ENCODE measurements at places on chromosomes 4 and X.

DNA sequence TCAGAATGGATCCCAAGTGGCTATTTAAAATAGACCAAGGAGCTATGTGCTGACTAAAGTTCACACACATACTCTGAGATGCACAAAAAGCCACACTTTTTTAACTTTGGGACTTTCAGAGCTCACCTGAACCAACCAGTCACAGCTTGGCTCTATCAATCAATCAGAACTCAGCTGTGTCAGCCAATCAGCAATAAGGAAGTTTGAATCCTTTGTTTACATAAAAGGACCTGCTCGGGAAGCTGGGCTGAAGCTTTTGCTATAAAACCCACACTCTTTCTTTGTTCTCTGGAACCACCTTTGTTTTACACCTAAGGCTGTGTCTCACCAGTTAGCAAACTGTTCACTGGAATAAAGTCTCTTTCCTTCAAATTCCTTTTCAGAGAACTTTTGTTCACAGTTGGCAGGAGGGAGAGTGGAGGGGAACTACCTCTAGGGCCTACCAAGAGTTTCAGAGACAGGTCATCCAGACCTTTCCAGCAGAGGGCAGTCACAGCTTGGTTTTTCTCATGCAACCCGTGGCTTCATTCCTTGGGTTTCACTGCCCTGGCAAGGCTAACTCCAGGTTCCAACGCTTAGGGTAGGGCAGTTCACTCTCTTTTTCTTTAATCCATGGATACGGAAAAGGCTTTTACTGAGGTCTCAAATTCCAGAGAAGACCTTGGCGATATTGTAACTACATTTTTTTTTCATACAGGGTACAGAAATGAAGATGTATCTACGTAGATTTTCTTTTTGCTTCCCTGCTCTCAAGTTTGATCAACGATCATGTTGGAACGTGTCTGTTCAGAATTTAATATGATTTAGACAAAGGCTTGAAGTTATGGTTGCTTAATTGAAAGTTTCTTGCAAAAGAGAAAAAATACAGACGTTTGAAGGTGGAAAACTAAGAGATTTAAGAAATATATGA is 80.7 kb downstream of the GPRIN3 start:
- peak; percentile 54 for DNase-seq

DNA sequence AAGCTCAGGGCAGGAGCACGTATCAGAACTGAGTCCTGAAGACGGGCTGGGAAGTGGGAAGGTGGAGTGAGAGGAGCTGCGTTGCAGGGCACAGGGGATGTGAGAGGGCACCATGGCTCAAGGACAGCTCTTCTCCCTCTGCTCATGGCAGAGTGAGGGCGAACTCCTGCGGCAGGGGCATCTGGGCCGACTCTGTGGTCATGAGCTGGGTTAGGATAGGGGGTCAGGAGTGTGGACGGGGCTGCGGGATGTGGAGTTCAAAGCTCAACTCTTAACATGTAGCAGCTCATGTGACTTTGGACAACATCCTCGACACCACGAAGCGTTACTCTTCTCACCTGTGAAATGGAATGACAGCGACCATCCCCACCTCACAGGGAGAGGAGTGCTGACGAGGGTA is 19.4 kb upstream of the SORCS2 start:
- no peak for DNase-seq

- no peak for DNase-seq
These were observed 1703.7 kb upstream of the AGA start for GRCh38 chr4:179145746-179146525.

DNA sequence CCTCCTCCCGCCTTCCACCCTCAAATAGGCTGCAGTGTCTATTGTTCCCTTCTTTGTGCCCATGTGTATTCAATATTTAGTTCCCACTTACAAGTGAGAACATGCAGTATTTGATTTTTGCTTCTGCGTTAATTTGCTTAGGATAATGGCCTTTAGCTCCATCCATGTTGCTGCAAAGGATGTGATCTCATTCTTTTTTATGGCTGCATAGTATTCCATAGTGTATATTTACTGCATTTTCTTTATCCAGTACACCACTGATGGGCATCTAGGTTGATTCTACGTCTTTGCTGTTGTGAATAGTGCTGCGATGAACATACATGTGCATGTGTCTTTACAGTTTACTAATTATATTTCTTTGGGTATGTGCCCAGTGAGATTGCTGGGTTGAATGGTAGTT is 51.6 kb upstream of the TMPRSS11B start:
- no peak for DNase-seq

DNA sequence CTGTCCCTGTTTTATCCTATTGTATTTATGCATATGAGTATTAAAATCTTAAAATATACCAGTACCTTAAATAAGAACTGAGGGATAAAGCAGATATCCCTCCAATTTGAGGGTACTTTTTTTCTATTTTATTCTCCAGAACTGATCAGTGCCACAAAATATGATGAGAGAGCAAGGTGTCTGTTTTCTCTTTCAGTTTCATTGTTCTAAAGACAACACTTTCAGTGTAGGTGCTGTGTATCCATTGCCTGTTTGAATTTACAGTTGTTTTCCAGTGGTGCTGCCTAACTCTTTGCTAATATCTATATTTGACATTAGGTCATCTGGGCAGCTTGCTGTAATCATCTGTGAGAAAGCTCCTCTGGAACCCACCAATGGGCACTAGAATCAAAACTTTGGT is 394.7 kb downstream of the IL1RAPL1 start:
- DNase-seq: no peak

DNA sequence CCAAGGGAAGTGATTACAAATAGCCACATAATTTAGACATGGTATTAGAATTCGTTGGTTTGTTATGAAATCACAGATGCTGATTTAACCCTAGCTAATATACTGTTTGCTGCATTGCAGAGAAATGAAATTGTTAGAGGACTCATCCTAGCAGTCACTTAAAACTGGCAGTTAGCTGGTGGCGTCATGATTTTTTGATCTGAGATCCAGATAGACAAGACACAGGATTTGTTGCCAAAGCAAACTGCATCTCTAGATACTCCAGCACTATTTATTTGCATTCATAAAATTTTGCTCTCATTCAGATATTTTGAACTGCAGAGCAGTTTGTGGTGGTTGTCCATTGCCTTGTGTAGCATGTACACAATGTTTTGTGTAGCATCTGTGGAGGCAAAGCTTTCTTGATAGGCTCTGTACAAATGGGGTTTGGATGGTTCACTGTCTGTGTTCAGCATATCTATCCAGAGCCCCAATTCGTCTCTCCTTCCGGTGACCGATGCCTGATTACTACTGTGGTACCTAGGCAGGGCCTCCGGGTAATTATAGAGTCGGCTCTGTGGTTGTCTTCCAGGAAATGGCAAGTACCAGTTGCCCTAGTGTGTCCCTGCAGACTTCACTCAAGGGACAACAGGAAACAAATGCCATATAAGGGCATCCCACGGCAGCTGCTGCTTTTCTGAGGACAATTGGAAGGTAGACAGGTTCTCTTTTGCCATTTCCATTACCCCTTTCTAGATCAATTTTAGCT is 30.1 kb upstream of the SPARCL1 start:
- no peak for DNase-seq

DNA sequence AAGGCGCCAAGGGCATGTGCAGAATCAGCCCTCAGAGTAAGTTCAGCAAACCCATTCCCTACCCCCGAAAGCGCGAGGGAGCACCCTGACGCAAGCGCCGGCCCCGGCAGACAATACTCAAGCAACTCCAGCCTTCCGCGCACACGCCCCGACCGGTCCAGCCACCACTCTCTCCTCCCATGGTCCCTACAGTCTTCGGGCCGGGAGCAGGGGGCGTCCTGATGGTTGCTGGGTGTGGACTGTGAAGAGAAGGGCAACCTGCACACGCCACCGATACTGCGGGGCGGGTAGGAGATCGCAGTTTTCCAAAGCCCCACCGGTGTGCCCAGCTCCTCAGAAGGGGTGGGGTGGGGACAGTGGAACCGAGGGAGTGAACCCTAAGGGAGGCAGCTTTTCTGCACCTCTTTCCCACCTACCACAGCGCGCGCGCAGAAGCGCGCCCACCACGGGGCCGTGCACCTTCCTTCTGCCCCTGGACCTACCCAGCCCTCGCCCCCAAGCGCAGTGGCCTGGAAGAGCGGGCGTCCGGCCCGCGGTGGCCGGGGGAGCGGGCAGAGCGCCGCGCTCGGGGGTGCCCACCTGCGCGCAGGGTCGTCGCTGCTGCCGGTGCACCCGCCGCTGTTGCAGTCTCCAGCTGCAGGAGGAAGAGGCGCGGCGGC is 650.2 kb upstream of the DIPK2B start:
- DNase-seq: no peak

- no peak for DNase-seq
These were observed 166.1 kb downstream of the CCSER1 start for GRCh38 chr4:90293320-90293719.

DNA sequence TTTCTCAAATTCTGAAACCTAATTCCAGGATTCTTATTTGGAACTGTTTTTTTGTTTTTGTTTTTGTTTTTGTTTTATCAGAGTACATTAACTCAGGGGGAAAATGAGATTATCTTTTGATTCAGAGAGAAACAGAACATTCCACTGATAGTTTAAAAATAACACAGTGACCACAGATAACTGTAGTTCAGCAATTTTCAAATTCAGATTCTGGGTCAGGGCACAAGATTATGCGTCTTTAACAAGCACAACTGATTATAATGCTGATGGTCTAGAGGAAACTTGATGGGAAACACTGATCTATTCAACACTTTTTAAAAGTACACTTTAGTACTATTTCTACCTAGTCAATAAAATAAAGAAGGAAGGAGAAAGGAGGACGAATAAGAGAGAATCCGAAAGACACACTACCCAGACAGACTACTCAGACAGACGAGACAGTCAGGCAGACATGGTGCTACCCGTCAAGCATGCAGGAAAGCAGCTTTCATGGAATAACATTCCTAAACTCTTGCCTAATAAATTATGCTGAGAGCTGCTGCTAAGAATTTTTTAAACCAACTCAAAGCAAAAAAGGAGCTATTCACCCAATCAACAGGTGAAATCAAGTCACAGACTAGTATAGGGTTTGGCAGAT is 59.0 kb downstream of the APBB2 start:
- DNase-seq: no peak

DNA sequence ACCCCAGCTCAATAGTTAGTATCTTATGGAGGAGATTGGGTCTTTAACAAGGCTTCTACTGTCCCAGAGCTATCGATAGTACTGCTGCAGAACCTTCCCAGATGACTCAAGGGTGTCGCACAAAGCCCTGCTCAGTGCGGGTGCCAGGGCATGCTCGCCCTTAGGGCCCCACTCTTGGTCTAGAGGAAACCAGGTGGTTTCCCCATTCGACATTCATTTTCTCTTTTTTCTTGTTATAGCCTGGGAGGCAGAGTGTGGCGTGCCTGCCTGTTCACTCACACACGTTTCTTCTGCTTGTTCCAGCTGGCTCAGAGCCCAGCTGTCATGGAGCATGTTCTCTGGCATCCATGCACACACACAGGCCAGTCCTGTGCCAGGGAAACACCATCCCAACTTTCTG is 144.5 kb downstream of the SMIM20 start:
- DNase-seq: no peak

DNA sequence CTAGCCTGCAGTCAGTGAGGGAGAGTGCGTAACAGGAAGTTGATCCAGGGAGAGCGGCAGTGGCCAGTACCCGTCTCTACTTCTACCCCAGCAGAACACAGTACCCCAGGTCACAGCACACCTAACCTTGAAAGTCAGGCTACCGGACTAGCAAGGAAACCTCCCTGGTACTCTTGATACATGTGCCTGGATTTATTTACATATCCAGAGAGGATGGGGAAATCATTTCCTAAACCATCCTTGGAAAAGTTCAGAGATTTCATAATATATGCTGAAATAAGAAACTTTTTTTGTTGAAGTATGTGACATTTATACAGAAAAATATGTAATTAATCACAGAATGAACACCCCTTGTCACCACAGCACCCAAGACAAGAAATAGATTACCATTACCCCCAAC is 24.5 kb downstream of the PRIMPOL start:
- DNase-seq: no peak

DNA sequence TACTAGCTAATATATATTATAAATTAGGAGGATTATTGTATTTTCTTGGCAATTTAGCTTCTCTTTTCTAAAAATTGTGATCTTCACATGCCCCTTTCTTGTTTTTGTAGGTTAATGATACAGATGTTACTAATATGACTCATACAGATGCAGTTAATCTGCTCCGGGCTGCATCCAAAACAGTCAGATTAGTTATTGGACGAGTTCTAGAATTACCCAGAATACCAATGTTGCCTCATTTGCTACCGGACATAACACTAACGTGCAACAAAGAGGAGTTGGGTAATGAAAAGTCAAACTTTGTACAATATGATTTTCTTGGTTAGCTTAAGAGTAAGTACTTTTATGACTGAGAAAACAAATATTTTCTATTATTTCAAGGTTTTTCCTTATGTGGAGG is 74.1 kb downstream of the SLC10A6 start:
- DNase-seq: no peak

DNA sequence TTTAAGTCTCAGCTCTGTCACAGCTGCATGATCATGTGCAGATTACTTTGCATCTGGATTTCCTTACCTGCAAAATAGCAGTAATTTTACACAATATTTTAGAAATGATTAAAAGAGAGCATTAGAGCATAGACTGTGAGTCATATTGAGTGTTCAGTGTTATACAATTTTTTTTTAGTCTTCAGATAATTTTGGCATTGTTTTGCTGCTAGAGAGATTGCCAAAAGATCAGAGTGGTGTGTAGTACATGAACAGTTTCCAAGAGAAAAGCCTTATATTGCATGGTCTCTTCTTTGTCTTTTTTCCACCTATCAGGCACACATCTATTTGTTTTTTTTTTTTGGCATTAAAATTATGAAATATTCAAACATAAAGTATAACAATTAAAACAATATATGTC is 209.6 kb upstream of the TLL1 start:
- DNase-seq: no peak
